Osteoblast (primary cell): ENCODE measurements at places on chromosomes 4 and X. TPM values are rescaled to one million over a fixed set of nuclear protein-coding genes. Genes with fewer than 3 reads are reported as not detected.

The HSFX3 gene
- total RNA-seq: not detected in 2 replicates

- peak; percentile 69 for DNase-seq
Observed at GRCh38 chrX:17046478-17047097, 100.1 kb downstream of the REPS2 start.

GRCh38 chr4:89939546-89939945 is 44.9 kb downstream of the MMRN1 start:
- DNase-seq: no peak

DNA sequence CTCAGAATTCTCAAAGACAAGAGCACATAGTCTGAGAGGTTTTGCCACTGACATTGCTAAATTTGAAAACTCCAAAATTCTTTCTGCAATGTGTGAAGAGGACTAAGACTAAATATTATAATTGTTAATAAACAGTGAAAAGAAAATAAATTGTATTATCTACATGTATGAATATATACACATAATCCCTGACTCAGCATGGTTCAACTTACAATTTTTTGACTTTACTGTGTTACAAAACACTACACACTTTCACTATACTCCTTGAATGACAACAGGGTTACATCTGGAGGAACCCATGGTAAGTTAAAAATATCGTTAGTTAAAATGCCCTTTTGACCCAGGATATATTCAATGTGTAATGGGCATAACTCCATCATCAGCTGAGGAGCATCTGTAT is 2017.2 kb upstream of the TENM3 start:
- no peak for DNase-seq

DNA sequence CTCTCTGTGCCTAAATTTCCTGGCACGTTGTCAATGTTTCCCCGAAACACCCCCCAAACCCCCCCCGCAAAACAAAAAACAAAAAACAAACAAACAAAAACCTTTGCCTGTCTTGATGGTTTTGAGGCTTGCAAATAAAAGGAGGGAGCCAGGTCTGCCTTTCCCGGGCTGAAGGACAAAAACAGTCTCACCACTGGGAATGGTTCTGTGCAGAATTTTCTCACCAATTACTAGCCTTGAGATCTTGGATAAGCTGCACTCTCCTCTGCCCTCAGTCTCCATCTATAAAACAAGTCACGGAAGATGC is 15.5 kb downstream of the NKX3-2 start:
- DNase-seq: peak; percentile 72

The SLC49A3 gene
- total RNA-seq: 11.6 and 13.6 TPM in 2 replicates

The TEX13C gene
- not detected in 2 replicates for total RNA-seq

The DOCK11 gene
- total RNA-seq: 26.4 and 29.5 TPM in 2 replicates

- peak; percentile 11 for DNase-seq
Observed at GRCh38 chrX:124217304-124218251, 114.9 kb upstream of the TEX13D start.

DNA sequence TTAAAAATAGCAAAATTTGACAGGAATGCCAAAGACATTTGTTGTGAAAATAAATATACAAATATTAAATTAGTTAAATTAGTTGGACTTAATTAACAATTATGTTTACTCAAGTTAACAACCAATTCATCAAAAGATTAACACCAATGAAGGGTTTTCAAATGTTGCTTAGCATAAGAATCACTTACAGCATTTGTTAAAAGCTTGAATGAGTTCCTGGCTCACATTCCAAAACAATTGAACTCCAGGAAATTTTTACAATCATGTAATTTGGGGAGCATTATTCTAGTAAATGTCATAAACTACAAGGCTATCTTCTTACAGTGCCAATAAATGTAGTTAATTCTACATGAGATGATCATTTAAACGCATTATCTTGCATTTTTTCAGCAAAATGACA is 249.7 kb upstream of the MAGEB2 start:
- DNase-seq: peak; percentile 13

The PIM2 gene
- 4.3 and 4.7 TPM in 2 replicates for total RNA-seq

GRCh38 chrX:128012015-128012414 is 40.2 kb downstream of the ACTRT1 start:
- no peak for DNase-seq

DNA sequence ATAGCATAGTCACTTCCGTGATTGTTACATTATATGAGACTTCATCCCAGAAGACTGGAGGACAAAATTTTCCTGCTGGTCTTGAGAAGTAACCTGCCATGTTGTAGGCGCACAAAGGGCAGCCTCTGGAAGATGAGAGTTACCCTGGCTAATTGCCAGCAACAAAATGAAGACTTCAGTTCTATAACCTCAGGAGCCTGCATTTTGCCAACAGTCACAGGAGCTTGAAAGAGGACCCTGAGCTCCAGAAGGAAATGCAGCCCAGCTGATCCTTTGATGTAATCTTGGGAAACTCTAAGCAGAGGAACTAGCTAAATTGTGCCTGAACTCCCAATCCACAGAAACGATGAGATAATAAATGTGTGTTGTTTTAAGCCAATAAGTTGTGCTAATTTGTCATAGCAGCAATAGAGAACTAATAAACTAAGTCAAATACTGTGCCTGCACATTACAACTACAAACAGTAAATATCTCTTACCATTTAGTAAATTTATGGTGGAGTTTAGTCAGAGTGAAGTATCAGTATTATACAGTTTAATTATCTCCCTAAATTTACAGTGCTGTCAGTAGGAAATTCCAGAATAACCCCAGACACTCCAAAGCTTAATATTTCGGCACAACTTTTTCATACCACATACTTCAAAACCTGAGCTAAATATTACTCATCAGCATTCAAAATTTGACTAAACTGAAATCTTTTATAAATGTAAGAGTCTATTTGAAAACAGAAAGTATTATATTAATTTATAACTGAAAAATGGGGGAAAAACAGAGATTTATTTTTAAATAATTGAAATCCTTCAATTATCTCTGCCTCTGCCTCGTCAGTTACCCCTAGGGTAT is 90.1 kb upstream of the MAPK10 start:
- no peak for DNase-seq

The RPS6KA6 gene
- total RNA-seq: 3.5 and 4.0 TPM in 2 replicates

GRCh38 chr4:99651016-99651769 is 6.4 kb downstream of the C4orf54 start:
- DNase-seq: peak; percentile 31

DNA sequence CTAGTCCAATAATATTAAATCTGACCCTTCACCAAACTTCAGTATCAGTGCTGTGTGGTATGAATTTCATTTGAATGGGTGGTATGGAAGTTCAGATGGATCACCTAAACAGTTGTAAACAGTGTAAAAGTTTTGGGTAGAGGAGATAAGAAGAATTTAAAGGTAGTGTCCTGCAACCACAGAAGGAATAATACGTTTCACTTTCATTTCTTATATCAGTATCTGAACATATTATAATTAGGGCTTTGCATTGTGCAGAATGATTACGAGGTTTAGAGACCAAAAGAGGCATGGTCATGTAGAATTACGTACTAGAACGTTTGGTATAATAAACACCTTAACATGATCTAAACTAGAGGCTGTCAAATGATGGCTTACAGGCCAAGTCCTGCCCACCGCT is 116.1 kb downstream of the PDLIM5 start:
- DNase-seq: no peak

DNA sequence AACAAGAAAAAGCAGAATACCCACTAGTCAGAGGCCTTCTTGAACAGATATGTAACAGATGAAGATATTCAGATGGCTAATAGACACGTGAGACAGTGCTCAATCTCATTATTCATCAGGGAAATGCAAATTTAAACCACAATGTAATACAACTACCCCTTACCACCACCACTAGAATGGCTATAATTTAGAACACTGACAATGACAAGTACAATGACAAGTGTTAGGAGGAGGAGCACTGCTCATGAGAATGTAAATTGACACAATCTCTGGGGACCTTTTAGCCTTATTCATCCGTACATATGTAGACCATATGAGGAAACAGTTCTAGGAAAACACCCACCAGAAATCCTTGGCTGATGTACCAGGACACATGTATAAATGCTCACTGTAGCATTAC is 13.1 kb downstream of the ZNF81 start:
- DNase-seq: no peak

GRCh38 chrX:78693536-78693935 is 34.4 kb upstream of the RTL3 start:
- no peak for DNase-seq

GRCh38 chr4:108644237-108644636 is 6.2 kb upstream of the OSTC start:
- DNase-seq: peak; percentile 82

GRCh38 chrX:141258080-141258479 is 15.8 kb upstream of the SPANXC start:
- no peak for DNase-seq

The GAB3 gene
- 3.2 and 6.9 TPM in 2 replicates for total RNA-seq

DNA sequence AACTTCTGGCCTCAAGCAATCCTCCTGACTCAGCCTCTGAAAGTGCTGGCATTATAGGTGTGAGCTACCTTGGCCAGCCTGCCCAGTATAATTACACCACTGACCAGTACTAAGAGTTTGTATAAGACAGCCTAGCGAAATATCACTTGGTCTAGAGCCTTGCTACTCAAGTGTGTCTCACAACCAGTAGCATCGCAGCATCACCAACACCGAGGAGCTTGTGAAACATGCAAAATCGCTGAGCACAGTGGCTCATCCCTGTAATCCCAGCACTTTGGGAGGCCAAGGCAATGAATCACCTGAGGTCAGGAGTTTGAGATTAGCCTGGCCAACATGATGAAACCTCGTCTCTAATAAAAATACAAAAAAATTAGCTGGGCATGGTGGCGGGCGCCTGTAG is 102.0 kb upstream of the GATB start:
- no peak for DNase-seq

- DNase-seq: peak; percentile 62
Observed at GRCh38 chr4:78990938-78991810, 51.9 kb upstream of the PAQR3 start.

The EDA2R gene
- total RNA-seq: 13.4 and 17.1 TPM in 2 replicates

- DNase-seq: no peak
Observed at GRCh38 chr4:14841801-14842768, 160.2 kb upstream of the CPEB2 start.

The NUDT10 gene
- total RNA-seq: 2.5 and 2.7 TPM in 2 replicates

DNA sequence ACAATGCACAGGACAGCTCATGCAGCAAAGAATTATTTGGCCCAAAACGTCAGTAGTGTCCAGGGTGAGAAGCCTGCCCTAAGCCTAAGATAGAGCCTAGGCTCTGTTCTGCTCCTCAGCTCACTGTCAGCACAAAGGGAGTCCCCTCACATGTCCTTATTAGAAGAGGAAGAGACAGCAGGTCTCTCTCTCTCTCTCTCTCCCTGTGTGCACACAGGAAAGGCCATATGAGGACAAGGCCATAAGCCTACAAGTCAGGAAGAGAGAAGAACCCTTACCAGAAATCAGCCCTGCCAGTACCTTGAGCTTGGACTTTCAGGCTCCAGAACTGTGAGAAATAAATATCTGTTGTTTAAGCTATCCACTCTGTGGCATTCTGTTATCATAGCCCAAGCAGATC is 20.4 kb downstream of the FAM184B start:
- DNase-seq: no peak

- DNase-seq: no peak
Observed at GRCh38 chr4:174613979-174614378, 91.7 kb upstream of the HPGD start.

The PTPN13 gene
- 70.2 and 87.8 TPM in 2 replicates for total RNA-seq

The MUC7 gene
- total RNA-seq: not detected in 2 replicates

The NCAPG gene
- total RNA-seq: 4.0 and 5.3 TPM in 2 replicates

The FRMD7 gene
- total RNA-seq: 1.1 and 1.5 TPM in 2 replicates

GRCh38 chrX:68936608-68937007 is 107.8 kb downstream of the EFNB1 start:
- peak; percentile 93 for DNase-seq

GRCh38 chrX:66262807-66263206 is 98.8 kb downstream of the HEPH start:
- no peak for DNase-seq

The DOK7 gene
- total RNA-seq: not detected in 2 replicates

The AFF2 gene
- 10.0 and 10.9 TPM in 2 replicates for total RNA-seq

DNA sequence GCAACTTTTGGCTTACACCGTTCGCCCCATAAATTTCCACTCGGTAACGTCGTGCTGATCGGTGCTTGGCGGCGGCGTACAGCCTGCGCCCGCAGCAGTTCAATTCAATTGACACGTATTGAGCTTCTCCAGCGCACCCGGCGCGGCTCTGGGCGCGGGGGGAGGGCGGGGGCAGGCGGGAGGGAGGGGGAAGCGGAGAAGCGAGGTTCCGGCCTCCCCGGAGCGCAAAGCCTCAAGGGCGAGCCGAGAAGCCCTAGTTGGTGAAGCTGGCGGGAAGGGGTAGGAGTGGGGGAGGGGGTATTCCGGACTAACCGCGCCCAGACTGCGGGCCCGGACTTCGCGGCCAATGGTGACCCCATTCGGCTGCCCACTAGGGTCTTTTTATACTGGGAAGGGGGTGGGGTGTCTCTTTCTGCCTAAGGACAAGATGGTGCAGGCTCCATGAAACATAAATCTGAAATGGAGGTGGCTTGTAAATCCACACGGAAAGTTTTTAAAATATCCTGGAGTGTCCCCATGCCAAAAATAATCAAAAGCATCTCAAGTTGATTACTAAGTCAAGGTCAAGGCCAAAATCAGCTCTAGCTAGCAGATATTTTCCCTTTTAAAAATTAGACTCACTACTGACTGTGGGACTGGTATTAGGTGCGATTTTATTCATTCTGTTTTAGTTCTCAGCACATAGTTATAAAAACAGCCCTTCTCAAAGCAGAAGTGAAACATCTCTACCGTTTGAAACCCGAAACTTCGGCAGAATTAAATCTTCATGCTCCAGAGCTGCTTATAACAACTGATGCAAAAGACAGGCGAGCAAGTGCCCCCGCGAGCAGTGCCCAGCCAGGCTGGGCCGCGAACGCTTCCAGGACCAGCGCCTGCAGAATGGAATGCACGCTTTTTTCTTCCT is 1.5 kb upstream of the BCOR start:
- peak; percentile 89 for DNase-seq

DNA sequence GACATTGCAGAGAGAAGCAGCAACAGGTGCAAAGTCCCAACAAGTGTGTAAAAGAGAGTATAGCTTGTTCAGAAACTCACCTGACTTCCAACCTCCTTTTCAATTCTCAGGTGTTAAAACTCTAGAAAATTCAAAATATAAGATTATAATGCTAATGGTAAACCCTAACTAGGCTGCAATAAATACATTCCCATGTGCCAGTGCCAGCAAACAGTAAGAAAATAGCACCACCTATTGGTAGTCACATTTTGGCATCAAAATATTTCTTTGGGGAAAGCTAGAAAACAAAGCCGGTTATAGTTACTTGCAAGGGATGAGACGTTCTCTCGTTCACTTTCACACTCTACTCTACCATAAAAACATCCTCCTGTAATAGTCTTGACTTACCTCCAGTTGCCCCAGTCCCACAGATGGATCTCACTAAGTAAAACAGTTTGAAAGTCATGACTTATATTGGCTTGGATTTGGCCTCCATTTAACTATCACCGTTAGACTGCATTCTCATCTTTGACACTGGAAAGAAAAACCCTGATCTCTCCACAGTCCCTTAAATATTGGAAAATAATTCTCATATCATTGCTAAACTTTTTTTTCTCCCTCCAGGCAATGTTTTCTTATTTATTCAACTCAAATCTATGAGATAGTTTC is 9.6 kb downstream of the BMP3 start:
- DNase-seq: no peak

GRCh38 chr4:86935853-86936733 is 1.3 kb downstream of the AFF1 start:
- DNase-seq: peak; percentile 96

The ZNF157 gene
- under 0.01 TPM in 1 of 2 replicates, not detected in the other for total RNA-seq

GRCh38 chr4:1211371-1211770 is 37.6 kb downstream of the CTBP1 start:
- no peak for DNase-seq

- no peak for DNase-seq
Observed at GRCh38 chr4:6549890-6550620, 24.9 kb upstream of the MAN2B2 start.
